Gastrocnemius medialis (tissue), 4 donors: ENCODE measurements at places on chromosomes 3 and 15. TPM values are rescaled to one million over a fixed set of nuclear protein-coding genes. Genes with fewer than 3 reads are reported as not detected.

PEAK1 gene
- total RNA-seq = 21.7 TPM

C3orf38 gene
- 14.5 TPM for total RNA-seq

CDV3 gene
- total RNA-seq = 360 TPM

AADAC gene
- total RNA-seq = 0.85 TPM

MYH15 gene
- total RNA-seq = 0.13 TPM

TMEM266 gene
- 14.9 TPM for total RNA-seq

PLCH1 gene
- total RNA-seq = not detected

LRRC31 gene
- not detected for total RNA-seq

ZBBX gene
- not detected for total RNA-seq

ESYT3 gene
- 0.58 TPM for total RNA-seq

UTS2B gene
- not detected for total RNA-seq

SH2D7 gene
- total RNA-seq = not detected

GOLGB1 gene
- total RNA-seq = 31.6 TPM

BFSP2 gene
- total RNA-seq = not detected

CHRNA5 gene
- 1.1 TPM for total RNA-seq

FBXW12 gene
- total RNA-seq = not detected

PLSCR5 gene
- total RNA-seq = not detected

SLC6A11 gene
- total RNA-seq = not detected

ARGFX gene
- total RNA-seq = not detected

FBXO40 gene
- 7.2 TPM for total RNA-seq

A4GNT gene
- total RNA-seq = not detected

P2RY14 gene
- 4.0 TPM for total RNA-seq

TMC3 gene
- total RNA-seq = not detected

MB21D2 gene
- total RNA-seq = 2.2 TPM

FBN1 gene
- total RNA-seq = 22.5 TPM

SLC24A1 gene
- total RNA-seq = 0.58 TPM

NME9 gene
- total RNA-seq = 2.0 TPM

KLHL40 gene
- 475 TPM for total RNA-seq

ULK4 gene
- total RNA-seq = 2.0 TPM

C3orf22 gene
- not detected for total RNA-seq

SRGAP3 gene
- total RNA-seq = 1.5 TPM

SAMD7 gene
- total RNA-seq = not detected

HYAL2 gene
- total RNA-seq = 69.8 TPM

ARPIN gene
- 10.9 TPM for total RNA-seq

SLC9A9 gene
- total RNA-seq = 8.2 TPM

SLC12A8 gene
- 1.0 TPM for total RNA-seq

CEP97 gene
- 20.0 TPM for total RNA-seq

HIGD2B gene
- not detected for total RNA-seq

CCDC191 gene
- 0.82 TPM for total RNA-seq

CCK gene
- 1.1 TPM for total RNA-seq
